Tongue (tissue), 3 donors: ENCODE measurements at places on chromosomes 4 and X. TPM values are rescaled to one million over a fixed set of nuclear protein-coding genes. Genes with fewer than 3 reads are reported as not detected.

DNA sequence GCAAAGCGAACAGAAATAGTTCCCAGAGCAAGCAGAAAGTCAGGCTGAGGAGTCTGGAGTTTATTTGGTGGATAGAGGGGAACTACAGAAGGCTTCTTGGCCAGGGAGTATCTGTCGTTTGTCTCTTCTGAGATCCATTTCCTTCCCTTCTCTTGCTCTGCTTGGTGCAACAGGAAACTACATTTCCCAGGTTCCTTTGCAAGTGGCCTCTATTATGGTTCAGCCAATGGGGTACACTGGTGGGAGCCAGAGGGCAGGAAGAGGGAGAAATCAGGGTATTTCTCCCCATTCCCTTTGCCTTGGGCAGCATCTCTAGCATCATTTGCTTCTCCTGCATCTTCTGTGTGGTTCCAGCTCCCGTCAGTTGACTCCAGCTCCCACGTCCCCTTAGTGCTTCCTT, 142.1 kb downstream of the BCOR start:
- no peak for DNase-seq

GRCh38 chrX:131907488-131908314, 115.4 kb upstream of the STK26 start:
- DNase-seq: no peak

Gene TCEAL7
- total RNA-seq: 292 TPM

DNA sequence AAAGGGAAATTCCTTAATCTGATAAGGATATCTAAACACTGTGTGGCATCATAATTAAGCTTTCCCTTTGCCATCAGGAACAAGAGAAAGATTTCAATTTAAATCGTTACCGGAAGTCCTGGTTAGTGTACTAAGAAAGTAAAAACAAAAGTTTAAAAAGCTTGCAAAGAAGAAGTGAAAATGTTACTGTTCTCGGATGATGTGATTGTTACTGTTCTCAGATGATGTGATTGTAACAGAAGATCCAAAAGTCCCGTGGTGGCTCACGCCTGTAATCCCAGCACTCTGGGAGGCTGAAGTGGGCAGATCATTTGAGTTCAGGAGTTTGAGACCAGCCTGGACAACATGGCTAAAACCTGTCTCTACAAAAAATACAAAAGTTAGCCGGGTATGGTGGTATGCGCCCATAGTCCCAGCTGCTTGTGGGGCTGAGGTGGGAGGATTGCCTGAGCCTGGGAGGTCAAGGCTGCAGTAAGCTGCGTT, 62.5 kb downstream of the RGS12 start:
- DNase-seq: no peak

DNA sequence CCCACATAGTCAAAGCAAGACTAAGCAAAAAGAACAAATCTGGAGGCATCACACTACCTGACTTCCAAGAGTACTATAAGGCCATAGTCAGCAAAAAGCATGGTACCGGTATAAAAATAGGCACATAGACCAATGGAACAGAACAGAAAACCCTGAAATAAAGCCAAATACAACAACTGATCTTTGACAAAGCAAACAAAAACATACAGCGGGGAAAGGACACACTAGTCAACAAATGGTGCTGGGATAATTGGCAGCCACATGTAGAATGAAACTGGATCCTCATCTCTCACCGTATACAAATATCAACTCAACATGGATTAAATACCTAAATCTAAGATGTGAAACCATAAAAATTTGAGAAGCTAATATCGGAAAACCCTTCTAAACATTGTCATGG, 819.3 kb upstream of the FRG1 start:
- no peak for DNase-seq

- no peak for DNase-seq
Observed at GRCh38 chr4:17155486-17155885, 257.0 kb upstream of the LDB2 start.

DNA sequence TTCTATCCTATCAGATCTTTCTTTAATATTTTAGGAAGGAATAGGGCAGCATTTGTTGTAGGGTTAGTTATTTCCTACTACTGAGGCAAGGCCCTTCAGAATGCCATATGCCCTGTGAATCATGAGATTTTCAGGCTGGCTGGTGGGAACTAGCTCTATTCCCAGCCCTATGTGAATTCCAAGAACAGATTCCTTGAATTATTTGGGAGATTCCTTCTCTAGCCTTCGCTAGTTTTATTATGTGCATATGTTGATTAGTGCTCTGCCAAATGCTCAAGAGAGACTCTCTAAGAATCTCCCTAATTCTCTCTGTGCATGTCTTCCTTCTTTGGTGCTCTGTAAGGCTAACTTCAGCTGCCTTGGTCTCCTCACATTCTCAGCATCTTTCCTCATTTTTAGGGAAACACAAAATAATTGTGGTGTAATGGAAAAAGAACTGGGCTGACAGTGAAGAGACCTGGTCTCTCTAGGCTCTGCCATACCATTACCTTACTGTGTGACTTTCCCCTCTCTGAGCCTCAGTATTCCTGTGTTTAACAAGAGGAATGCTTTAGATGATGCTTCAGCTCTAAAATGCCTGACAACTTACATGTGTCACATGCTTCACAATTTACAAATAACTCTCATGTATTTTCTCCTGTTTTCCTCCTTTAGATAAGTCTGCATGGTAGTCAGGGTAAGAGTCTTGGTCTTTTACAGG, 79.7 kb downstream of the VMA21 start:
- DNase-seq: no peak

DNA sequence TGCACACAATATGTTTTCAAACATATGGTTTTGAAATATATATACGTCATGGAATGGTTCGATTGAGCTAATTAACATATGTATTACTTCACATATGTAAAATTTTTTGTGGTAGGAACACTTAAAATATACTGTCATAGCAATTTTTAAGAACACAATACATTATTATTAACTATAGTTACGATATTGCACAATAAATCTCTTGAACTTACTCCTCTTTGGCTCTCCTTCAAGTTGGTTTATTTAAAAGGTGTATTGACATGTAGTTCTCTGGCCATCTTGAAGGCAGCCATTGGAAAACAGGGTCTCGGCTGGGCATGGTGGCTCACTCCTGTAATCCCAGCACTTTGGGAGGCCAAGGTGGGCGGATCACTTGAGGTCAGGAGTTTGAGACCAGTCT, 53.8 kb downstream of the CASP3 start:
- DNase-seq: no peak

DNA sequence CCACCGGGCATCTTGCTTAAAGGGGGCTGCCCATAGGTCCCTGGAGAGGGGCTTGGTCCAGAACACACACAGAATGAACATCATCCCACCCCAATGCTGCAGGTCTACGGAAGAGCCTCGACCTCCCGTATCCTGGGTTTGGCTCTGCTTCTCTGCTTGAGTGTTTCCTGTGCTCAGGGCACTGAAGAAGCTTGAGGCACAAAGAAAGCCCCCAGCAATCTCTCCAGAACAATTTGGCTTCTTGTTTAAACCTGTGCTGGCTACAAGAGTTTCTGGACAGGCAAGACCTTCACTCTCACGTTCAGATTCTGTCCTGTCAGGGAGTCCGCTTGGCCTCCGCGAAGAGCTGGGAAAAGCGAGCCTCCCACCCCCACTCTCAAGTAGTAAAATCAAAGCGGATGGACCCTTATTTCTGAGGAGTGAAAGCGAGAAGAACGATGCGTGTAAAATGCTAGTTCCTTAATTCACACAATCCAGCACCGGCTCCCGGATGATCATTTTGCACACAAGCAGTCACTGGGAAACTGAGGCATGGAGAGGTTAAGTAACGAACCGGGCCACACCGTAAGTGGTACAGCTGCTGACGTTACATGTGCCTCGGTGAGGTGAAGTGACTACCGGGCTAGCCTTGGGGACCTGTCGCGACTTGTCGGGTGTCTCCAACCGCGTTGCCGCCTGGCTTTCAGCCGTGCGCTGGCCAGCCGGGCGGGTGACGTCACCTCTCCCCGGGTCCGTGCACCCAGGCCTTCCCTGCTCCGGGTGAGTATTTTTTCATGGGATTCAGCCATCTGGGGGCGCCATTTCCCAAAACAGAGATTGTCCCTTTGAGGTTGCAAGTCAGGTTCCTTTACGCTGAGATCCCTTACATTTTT, 3.1 kb upstream of the SFRP2 start:
- DNase-seq: peak; percentile 89

DNA sequence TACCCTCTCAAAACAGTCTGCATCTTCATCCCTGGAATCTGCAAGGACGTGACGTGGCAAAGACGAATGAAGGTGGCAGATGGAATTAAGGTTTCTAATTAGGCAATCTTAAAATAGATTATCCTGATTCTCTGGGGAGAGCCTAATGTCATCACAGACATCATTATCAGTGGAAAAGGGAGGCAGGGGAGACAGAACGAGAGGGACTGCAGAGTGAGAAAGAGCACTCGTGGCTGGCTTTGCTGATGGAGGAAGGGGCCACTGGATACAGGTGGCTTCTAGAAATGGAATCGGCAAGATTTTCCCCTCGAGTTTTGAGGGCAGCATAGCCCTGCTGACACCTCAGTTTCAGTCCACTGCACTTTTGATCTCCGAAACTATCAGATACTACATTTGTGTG, 110.6 kb downstream of the ASMT start:
- no peak for DNase-seq

Gene SFRP2
- total RNA-seq: 111 TPM

- no peak for DNase-seq
Observed at GRCh38 chr4:16007471-16008095, 44.6 kb upstream of the FGFBP2 start.

Gene EMCN
- total RNA-seq: 25.1 TPM

- DNase-seq: no peak
Observed at GRCh38 chr4:105978684-105979296, 83.5 kb downstream of the NPNT start.
